NB4 (cell line): ENCODE measurements at places on chromosomes 13 and 19.

GRCh38 chr13:112127564-112128330, 60.8 kb downstream of the SOX1 start:
- DNase-seq, result no peak

GRCh38 chr13:21511849-21512248, 52.7 kb upstream of the ZDHHC20 start:
- no peak for DNase-seq

DNA sequence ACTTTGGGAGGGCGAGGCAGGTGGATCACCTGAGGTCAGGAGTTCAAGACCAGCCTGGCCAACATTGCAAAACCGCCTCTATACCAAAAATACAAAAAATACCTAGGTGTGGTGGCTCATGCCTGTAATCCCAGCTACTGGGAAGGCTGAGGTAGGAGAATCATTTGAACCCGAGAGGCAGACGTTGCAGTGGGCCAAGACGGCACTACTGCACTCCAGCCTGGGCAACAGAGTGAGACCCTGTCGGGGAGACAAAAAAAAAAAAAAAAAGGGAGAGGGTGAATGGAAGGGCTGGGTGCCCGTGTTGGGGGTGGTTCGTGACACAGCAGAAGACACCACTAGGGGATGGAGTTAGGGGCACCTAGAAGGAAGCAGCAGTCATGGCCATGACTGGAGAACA, 10.8 kb downstream of the CFD start:
- no peak for DNase-seq

GRCh38 chr13:51745243-51745642, 58.7 kb downstream of the DHRS12 start:
- DNase-seq, result no peak

DNA sequence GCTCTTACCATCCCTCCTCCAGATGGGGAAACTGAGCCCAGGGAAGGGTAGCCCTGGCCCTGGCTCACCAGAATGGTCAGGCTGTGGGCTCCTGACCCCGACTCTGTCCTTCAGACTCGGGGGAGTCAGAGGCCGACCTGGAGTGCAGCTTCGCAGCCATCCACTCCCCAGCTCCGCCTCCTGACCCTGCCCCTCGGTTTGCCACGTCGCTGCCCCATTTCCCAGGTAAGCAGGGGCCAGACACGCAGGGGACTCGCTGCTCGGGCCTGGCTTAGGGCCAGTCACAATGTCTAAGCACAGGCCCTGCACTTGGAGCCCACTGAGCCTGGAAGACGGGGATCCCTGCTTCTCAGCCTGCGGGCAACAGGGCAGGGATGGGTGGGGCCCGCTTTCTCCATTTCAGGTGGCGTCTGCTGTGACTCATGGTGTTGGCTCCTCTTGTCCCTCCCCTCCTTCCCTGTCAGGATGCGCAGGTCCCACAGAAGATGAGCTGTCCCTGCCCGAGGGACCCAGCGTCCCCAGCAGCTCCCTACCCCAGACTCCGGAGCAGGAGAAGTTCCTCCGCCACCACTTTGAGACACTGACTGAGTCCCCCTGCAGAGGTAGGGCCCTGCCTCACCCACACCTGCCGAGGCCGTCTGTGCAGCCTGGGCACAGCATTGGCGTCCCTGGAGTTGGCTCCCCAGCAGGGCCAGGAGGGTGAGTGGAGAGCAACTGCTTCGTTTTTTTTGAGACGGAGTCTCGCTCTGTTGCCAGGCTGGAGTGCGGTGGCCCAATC, 9.2 kb upstream of the OVOL3 start:
- no peak for DNase-seq

DNA sequence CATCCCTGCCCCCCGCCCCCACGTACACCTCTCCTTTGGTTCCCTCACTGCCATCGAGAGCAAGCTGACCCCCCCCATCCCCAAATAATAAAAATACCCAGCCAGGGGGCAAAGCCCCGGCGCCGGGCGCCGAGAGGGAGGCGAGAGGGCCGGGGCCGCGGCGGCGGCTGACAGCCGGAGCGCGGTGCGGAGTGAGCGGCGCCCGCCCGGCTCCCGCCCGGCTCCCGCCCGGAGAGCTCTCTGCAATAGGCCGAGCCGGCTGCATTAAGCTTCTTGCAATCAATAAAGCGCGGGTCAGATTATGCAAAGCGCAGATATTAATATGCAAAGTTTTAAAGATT, 40.9 kb downstream of the DEDD2 start:
- DNase-seq, result no peak

DNA sequence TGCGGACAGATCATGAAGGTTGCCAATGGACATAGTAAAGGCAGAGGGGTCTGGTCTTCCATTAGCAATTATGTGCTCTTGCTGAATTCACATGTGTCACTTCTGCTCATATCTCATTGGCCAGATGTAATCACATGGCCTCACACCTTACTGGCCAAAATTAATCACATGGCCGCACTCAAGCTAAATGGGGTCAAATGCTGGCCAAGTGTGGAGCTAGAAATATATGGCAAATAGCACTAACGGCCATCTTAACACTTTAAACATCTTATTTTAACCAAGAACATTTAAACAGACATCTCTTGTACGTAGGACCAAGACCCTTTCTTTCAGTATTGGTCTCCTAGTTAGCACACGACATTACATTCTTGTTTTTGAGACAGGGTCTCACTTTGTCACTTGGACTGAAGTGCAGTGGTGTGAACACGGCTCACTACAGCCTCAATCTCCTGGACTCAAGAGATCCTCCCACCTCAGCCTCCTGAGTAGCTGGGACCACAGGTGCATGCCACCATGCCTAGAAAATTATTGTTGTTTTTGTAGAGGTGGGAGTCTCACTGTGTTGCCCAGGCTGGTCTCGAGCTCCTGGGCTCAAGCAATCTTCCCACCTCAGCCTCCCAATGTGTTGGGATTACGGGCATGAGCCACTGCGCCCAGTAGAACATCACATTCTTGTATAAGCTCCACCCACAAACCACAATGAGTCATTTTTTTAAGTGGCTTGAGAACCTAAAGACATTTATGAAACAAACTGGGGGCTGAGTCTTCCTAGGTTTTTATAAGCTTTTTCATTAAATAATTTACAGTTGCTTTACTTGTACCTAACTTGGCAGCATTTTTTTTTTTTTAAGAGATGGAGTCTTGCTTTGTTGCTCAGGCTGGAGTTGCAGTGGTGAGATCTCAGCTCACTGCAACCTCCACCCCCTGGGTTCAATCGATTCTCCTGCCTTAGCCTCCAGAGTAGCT, 2.9 kb upstream of the PTOV1 start:
- DNase-seq, result peak; percentile 88

GRCh38 chr13:103101901-103102300, 35.7 kb upstream of the SLC10A2 start:
- no peak for DNase-seq

GRCh38 chr13:106311004-106311403, 224.5 kb downstream of the EFNB2 start:
- DNase-seq, result no peak

DNA sequence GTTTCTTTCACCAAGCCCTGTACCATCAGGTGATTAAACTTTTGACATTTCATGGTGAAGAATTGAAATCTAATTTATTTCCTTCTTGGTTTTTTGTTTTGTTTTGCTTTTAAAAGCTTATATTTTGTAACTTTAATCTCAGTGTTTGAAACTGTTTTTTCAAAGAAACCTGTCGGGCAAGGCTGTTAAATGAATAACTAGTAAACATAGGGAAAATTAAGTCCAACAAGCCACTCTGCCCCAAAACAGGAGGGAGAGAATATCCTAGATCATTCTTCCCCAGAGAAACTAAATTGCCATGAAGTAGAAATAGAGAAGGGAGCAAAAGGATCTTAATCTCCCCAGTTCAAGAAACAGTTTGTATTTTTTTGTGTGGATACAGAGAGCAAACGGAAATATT, 98.2 kb downstream of the FREM2 start:
- DNase-seq, result no peak

DNA sequence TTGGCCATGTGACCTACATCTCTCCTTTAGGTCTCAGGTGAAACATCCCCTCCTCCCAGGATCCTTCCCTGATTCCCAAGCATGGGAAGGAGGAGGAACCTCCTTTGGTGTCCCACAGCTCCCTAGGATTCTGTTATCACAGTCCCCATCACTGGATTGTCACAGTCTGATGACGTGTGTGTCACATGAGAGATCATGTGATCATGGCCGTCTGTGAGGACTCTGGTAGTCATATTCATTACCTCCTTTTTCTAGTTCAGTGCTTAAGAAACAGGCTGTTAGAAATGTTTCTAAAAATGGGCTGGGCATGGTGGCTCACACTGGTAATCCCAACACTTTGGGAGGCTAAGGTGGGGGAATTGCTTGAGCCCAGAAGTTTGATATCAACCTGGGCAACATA, 3.0 kb downstream of the DHX34 start:
- DNase-seq, result no peak

GRCh38 chr13:74555276-74555625, 421.0 kb upstream of the KLF12 start:
- peak; percentile 38 for DNase-seq

DNA sequence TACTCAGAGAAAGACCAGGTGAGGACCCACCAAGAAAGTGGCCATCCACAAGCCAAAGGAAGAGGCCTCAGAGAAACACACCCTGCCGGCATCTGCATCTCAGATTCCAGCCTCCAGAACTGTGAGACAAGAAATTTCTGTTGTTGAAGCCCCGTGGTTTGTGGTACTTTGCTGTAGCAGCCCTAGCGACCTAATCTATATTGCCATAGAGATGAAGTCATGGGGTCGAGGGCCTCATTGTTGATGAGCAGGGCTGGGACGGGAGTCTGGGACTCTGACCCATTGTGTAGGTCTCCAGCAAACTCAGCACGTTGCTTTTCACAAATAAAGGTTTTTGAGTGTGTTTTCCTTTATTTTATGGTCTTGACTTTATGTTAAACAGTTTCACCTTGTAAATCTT, 174.9 kb downstream of the TNFSF13B start:
- no peak for DNase-seq

DNA sequence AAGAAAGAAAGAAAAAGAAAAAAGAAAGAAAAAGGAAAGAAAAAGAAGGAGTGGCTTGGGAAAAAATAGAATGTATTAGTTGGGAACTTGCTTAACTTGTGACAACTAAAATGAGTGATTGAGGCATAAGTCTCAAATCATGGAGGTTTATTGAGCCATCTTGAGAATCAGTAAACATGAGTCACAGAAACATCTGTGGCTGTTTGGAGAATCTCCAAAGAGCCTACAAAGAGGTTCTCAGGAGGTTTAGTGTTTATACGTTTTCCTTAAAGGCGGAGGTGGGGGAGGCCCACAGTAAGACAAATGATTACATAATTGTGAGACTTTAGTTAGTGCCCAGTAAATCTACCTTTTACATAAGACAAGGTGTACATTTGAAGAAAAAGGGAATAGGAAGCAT, 38.6 kb downstream of the WDR87 start:
- no peak for DNase-seq

DNA sequence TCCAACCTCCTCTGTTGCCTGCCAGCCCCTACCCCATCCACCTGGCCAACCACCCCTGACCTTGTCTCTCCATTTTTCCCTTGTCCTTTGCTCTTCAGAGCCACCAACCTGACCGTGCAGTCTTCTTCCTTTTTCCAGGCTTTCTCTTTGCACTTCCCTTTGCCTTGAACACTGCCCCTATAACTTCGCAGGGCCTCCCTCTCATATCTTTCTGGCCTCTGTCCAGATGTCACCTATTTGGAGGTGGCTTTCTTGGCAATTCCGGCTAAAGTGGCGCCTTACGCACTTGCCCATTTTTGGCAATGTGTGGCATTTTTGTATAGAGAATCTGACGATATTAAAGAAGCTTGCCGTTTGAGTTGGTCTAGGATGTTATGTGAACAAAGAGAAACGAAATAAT, 844 bp downstream of the ZNF543 start:
- no peak for DNase-seq
